Bronchial smooth muscle cell (primary cell): ENCODE measurements at places on chromosomes 12 and 14. TPM values are rescaled to one million over a fixed set of nuclear protein-coding genes. Genes with fewer than 3 reads are reported as not detected.

Gene POTEG
- not detected in 2 replicates for total RNA-seq

Gene OR6C68
- total RNA-seq: not detected in 2 replicates

Gene CEBPE
- total RNA-seq: 0.16 TPM in 1 of 2 replicates, not detected in the other

Gene DMAC2L
- 3.5 and 4.6 TPM in 2 replicates for total RNA-seq

Gene RASAL1
- not detected in 2 replicates for total RNA-seq

Gene CLEC6A
- total RNA-seq: not detected in 2 replicates

Gene NYNRIN
- 17.5 and 19.7 TPM in 2 replicates for total RNA-seq

Gene GAS2L3
- total RNA-seq: 12.8 and 12.9 TPM in 2 replicates

Gene ZNF140
- total RNA-seq: 28.5 and 36.0 TPM in 2 replicates

Gene AKAP6
- total RNA-seq: under 0.01 and 0.95 TPM in 2 replicates

Gene PLA2G1B
- 0.17 TPM in 1 of 2 replicates, not detected in the other for total RNA-seq

Gene RNF212B
- not detected in 2 replicates for total RNA-seq

Gene MUCL1
- not detected in 2 replicates for total RNA-seq

Gene ENDOU
- 0.09 and 0.16 TPM in 2 replicates for total RNA-seq

Gene PIP4K2C
- total RNA-seq: 7.9 and 11.8 TPM in 2 replicates

Gene OR10AD1
- total RNA-seq: not detected in 2 replicates

Gene PPP1CC
- 45.3 and 92.2 TPM in 2 replicates for total RNA-seq

Gene FAM177A1
- total RNA-seq: 31.6 and 50.0 TPM in 2 replicates

Gene SERPINA12
- total RNA-seq: not detected in 2 replicates

Gene ACRBP
- 0.16 and 0.34 TPM in 2 replicates for total RNA-seq

Gene FGD4
- total RNA-seq: 5.2 and 13.7 TPM in 2 replicates

Gene ZNF219
- 0.63 and 1.1 TPM in 2 replicates for total RNA-seq

Gene SLCO1B3
- total RNA-seq: not detected in 2 replicates

Gene ANKRD33
- 0.09 and 0.16 TPM in 2 replicates for total RNA-seq

Gene TAS2R7
- total RNA-seq: not detected in 2 replicates

Gene COX8C
- total RNA-seq: not detected in 2 replicates

Gene PTCSC3
- not detected in 2 replicates for total RNA-seq

Gene KCNH3
- total RNA-seq: 0.32 and 0.52 TPM in 2 replicates

Gene C3AR1
- total RNA-seq: not detected in 2 replicates

Gene C1R
- 133 and 637 TPM in 2 replicates for total RNA-seq

Gene GZMB
- not detected in 2 replicates for total RNA-seq

Gene PABPN1
- total RNA-seq: 85.4 and 91.9 TPM in 2 replicates

Gene TPH2
- under 0.01 TPM in 2 replicates for total RNA-seq

Gene ASB2
- total RNA-seq: 0.09 and 0.32 TPM in 2 replicates

Gene CLEC1B
- not detected in 2 replicates for total RNA-seq

Gene KRT8
- 0.95 and 1.5 TPM in 2 replicates for total RNA-seq

Gene RGS6
- total RNA-seq: not detected in 2 replicates

Gene SLC5A8
- total RNA-seq: not detected in 2 replicates

Gene RPGRIP1
- total RNA-seq: 0.16 TPM in 1 of 2 replicates, not detected in the other

Gene ARMH4
- 2.8 and 3.0 TPM in 2 replicates for total RNA-seq

Gene KLRK1
- total RNA-seq: not detected in 2 replicates

Gene LRRIQ1
- 0.09 and 0.16 TPM in 2 replicates for total RNA-seq

Gene COPS7A
- total RNA-seq: 98.5 and 128 TPM in 2 replicates

Gene ART4
- not detected in 2 replicates for total RNA-seq

Gene WIF1
- under 0.01 and 0.26 TPM in 2 replicates for total RNA-seq

Gene FRS2
- 29.6 and 34.2 TPM in 2 replicates for total RNA-seq

Gene ATP6V1D
- total RNA-seq: 69.3 and 119 TPM in 2 replicates

Gene TSPAN19
- total RNA-seq: under 0.01 and 0.16 TPM in 2 replicates

Gene KCNA5
- total RNA-seq: not detected in 2 replicates

Gene AGAP2
- 0.32 and 0.43 TPM in 2 replicates for total RNA-seq

Gene AQP2
- total RNA-seq: not detected in 2 replicates

Gene STXBP6
- 3.9 and 7.6 TPM in 2 replicates for total RNA-seq

Gene TUBA1A
- total RNA-seq: 861 and 1,359 TPM in 2 replicates

Gene HSPB8
- 9.8 and 10.6 TPM in 2 replicates for total RNA-seq

Gene ABCD4
- 23.2 and 25.2 TPM in 2 replicates for total RNA-seq
